ENCODE measurements at places on chromosomes 5 and 9. TPM values are rescaled to one million over a fixed set of nuclear protein-coding genes. Genes with fewer than 3 reads are reported as not detected.

DNA sequence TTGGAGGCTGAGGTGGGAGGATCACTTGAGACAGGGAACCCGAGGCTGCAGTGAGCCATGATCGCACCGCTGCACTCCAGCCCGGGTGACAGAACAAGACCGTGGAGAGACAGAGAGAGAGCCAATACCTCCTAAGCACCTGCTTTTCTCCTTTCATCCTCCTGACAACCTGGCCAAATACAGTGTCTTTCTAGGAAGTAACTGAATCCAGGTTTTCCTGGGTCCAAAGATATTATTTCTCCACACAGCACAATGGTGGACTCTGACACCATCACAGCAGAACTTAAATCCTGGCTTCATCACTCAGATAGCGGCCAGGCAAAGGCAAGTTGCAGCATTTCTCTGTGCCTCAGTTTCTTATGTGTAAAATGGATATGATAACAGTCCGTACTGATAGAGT is 21.9 kb downstream of the DUSP1 start:
- no peaks in the 10 kb centered on the region for H3K36me3 ChIP-seq
- no peak overlapping the region for H3K27ac ChIP-seq
- H3K27me3 ChIP-seq = peaks cover 17% of the 10 kb centered on the region

The SOX30 gene
- 0.11 TPM for total RNA-seq

The COL5A1 gene
- 0.11 TPM for total RNA-seq

DNA sequence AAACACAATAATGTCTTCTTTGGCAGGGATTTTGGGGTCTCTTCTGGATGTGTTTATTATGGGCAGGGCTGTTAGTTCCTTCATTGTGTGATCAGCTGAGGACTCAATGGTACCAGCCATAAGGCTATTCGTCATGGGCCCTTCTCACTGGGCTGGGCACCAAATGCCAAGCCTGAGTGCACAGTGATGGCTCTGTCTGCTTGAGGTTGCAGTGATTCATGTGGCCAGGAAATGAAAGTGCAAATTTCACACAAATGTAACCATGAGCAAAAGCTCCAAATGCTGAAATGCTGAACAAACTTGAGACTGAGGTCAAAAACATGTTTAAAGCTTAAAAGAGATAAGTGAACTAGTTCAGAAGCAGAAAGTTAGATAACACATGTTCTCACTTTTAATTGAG is 191.0 kb downstream of the TARS1 start:
- no peaks in the 10 kb centered on the region for H3K27me3 ChIP-seq
- H3K36me3 ChIP-seq = no peaks in the 10 kb centered on the region
- H3K4me3 ChIP-seq = no peak overlapping the region
- DNase-seq = no peak

The SHROOM1 gene
- total RNA-seq = 9.3 TPM

The SLC27A6 gene
- total RNA-seq = not detected

GRCh38 chr5:172823840-172824362 is 10.2 kb upstream of the ERGIC1 start:
- H3K27ac ChIP-seq = no peak overlapping the region
- H3K36me3 ChIP-seq = peaks cover 14% of the 10 kb centered on the region
- H3K4me1 ChIP-seq = no peaks in the 10 kb centered on the region
- H3K27me3 ChIP-seq = peaks cover 1% of the 10 kb centered on the region
- DNase-seq = no peak

DNA sequence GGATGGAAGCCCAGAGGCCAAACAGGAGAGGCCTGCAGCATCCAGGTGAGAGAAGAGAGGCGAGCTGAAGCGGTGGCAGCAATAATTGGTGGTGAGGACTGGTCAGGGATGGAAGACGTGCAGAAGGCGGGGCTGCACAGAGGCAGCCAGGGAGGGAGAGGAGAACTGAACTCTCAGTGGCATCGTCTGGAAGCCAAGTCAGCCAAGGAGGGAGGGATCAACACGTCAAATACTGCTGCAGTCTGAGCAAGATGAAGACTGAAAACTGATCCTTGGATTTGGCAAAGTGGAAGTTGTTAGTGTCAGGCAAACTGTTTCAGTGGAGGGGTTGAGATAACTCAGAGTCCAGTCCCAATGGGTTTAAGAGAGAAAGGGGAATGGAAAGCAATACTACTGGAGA is 145.4 kb downstream of the CDK5RAP2 start:
- H3K4me3 ChIP-seq = no peak overlapping the region
- no peak overlapping the region for H3K27ac ChIP-seq
- no peaks in the 10 kb centered on the region for H3K27me3 ChIP-seq
- H3K36me3 ChIP-seq = peaks cover 63% of the 10 kb centered on the region
- DNase-seq = no peak
- peaks cover 17% of the 10 kb centered on the region for H3K4me1 ChIP-seq

The LCN12 gene
- total RNA-seq = 2.1 TPM

GRCh38 chr9:69431777-69432176 is 106.8 kb downstream of the ENTREP1 start:
- no peaks in the 10 kb centered on the region for H3K27me3 ChIP-seq
- H3K4me1 ChIP-seq = no peaks in the 10 kb centered on the region
- DNase-seq = no peak
- H3K36me3 ChIP-seq = no peaks in the 10 kb centered on the region

Measured in activated T-helper 2 cell treated with anti-CD3 and anti-CD28 coated beads, Interferon-gamma antibody, Interleukin-2, Interleukin-4, amounts not matched to agents 10 μg/mL and 5 μg/mL and 100 μg/mL, durations not matched to agents 14 hours and 24 hours and 36 hours (primary cell).